ENCODE measurements at places on chromosomes 4 and X. TPM values are rescaled to one million over a fixed set of nuclear protein-coding genes. Genes with fewer than 3 reads are reported as not detected.

GRCh38 chrX:124641737-124642491, 295.6 kb downstream of the SH2D1A start:
- ATAC-seq, result no peak

- ATAC-seq, result no peak
Observed at GRCh38 chr4:137274404-137274803, 257.9 kb downstream of the PCDH18 start.

- no peak for ATAC-seq
Observed at GRCh38 chrX:621705-622503, 8.7 kb upstream of the SHOX start.

DNA sequence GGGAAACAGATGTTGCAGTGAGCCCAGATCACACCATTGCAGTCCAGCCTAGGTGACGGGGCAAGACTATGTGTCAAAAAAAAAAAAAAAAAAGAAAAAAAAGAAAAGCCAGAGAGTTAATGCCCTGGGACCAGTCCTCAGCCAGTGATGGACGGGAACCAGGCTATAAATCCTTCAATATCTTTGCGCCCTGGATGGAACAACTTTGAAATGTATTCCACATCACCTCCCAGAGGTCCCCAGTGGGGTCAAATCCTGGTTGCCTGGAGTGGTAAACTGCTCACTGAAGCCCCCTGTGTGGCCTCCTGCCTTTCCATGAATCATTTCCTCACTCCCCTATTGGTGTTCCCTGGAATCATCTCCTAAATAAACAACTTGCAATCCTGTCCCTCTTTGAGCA, 166.9 kb downstream of the DEFB131A start:
- ATAC-seq, result no peak

GRCh38 chrX:133306316-133306715, 88.2 kb upstream of the TFDP3 start:
- no peak for ATAC-seq

DNA sequence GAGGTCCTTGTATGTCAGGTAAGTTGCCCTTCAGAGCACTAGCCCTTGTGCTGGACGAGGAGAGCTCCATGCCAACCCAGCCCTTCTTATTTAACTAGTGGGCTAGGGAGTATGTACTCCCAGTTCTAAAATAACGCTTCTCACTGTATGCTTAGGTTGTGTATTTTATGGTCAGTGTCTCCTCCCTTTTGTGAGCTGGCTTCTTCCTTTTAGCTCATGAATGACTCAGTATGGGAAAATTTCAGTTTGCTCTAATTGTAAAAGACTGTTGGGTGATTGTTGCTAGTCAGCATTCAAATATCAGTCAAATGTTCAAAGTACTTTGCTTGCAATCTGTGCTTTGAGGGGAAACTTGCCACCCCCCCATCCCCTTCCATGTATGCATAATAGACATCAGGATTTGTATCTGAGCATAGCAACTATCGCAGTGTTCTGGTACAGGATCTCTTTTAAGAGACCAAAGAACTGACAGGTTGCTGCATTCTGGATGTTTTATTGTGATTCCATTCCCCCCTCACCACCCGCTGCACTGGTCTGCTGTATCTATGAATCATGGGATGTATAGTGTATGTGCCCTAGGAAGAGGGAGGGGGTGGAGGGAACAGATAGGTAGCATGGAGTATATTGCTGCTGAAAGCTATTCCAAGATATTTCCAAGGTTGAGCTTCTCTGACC, 34.7 kb downstream of the DLG3 start:
- ATAC-seq, result peak; percentile 45

GRCh38 chr4:6649216-6649615, 8.7 kb downstream of the MRFAP1 start:
- ATAC-seq, result no peak

DNA sequence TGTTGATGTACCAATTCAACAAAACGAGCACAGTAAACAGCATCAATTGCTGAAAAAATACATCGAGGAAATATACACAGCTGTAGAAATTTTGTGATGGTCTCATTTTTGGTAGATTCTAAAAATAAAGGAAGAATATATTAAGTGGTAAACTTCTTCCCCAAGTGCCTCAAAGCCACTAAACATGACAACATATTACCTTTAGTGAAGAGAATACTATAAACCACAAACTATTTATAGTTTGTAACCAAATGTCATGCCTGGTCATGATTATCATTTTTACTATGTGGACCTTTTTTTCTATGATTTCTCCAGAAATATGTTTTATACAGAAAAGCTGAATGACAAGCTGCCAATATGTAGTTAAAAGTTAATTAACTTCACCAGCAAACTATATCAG, 106.9 kb downstream of the THOC2 start:
- no peak for ATAC-seq

- ATAC-seq, result no peak
Observed at GRCh38 chrX:72461766-72462165, 110.9 kb downstream of the HDAC8 start.

DNA sequence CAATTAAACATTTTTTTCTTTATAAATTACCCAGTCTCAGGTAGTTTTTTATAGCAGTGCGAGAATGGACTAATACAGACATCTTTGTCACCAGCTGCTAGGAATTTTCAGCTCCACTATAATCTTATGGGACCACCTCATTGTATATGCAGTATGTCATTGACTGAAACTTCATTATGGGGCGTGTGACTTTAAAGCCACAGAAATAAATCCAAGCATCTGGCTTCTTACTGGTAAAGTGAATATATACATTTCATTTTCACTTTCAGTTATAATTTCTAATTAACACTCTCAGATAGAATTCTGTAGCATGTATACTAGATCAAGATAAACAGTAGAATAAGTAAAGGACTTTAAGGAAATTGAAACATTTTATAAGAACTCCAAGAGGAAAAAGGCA, 21.9 kb downstream of the IL15 start:
- ATAC-seq, result no peak

- ATAC-seq, result no peak
Observed at GRCh38 chr4:20194123-20195013, 57.3 kb upstream of the SLIT2 start.

DNA sequence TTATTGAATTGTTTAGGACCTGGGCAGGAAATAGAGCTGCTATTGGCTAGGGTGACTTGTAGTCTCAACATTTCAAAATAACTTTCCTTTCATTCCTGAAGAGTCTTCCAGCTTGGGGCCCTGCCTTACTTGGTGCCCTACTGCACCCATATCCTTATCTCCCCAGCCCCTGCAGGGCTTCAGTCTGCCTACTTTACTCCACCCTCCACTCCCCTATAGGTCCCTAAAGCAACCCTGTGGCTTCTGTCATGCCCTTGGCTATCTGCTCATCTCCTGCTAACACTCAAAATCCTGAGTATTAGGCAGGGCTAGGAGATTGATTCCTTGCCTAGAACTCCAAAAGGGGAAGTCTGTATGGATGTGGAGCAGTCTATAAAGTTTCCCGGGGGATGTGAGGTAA, 57.6 kb upstream of the PRKG2 start:
- no peak for ATAC-seq

- no peak for ATAC-seq
Observed at GRCh38 chr4:152599636-152600035, 63.7 kb upstream of the FBXW7 start.

GRCh38 chr4:8373270-8373972, 67.1 kb downstream of the ACOX3 start:
- no peak for ATAC-seq

GRCh38 chr4:85772470-85772869, 297.5 kb downstream of the ARHGAP24 start:
- no peak for ATAC-seq

DNA sequence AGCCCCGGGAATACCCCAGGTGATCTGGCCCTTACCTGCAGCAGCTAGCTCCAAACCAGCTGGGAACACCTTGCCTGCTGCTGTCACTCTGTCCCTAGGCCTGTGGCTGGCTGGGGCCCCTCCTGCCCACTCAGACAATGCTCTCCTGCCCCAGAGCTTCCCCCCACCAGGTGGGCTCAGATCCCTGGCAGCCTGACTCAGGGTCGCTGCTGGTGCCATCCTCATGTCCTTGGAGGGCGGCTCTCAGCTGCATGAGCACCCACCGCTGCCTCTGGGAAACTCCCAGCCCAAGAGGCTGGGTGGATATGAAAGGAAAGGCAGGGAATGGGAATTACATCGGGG, 15.8 kb downstream of the C4orf50 start:
- no peak for ATAC-seq

DNA sequence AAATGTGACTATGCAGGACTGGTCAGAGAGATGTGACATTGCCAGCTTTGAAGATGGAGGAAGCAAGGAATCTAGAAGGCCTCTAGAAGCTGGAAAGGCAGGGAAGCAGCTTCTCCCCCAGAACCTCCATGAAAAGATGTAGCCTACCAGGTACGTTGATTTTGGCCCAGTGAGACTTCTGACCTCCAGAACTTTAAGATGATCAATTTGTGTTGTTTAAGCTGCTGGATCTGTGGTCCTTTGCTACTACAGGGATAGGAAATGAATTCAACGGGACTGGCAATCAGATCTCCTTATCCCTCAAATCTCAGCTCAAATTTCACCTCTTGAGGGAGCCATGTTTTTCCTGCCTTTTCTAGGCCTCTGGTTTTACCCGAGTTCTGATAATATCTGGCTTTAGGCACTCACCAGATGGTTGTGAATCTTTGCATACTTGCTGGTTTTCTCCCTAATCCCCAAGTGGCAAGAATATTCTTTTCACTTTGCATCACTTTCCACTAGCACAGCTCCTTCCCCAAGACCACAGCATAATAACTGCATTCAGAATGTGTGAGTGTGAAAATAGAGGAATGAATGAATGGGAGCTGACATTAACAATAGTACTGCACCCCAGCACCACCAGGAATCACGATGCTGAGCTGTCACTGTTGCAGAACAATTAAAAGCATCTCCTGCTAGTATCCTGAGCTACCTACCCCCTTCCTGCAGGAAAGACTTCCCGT, 25.5 kb upstream of the TMSB4X start:
- ATAC-seq, result peak; percentile 19

DNA sequence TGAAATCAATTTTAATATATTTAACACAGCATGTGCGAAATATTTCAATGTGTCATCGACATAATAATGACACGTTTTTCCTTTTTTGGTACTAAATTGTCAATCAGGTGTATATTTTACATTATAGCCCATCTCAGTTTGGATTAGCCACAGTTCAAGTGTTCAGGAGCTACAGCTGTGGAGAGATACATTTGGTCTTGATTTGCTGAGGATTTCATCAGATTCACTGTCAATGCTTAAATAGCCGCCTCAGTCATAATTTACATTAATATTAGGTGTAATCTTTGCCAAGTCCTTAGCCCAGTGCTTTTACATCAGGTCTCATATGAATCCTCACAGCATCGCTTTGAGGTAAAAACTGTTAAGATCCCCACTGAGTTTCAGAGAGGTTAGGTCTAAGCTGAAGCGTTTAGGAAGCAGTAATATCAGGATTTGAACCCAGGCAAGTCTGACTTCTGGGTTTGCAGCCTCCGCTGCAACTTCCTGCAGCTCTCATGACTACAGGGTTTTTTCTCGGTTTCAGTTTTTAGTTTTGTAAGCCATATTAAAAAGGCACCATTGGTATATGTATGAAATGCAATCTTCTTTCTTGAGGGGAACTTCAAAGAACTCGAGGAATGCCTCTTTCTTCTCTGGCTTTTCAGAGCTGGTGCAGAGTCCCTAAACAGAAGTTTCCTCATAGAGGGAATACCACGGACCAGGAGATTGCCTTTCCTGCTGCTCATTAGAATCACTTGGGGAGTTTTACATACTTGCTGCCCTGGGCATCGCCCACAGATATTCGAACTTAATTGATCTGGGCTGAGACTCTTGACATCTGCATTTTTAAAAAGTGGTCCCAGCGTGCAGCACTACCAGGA, 6.4 kb downstream of the MTM1 start:
- ATAC-seq, result peak; percentile 67

- no peak for ATAC-seq
Observed at GRCh38 chrX:154050113-154050495, 30.4 kb upstream of the IRAK1 start.

- ATAC-seq, result no peak
Observed at GRCh38 chrX:50098241-50098640, 102.6 kb downstream of the AKAP4 start.

DNA sequence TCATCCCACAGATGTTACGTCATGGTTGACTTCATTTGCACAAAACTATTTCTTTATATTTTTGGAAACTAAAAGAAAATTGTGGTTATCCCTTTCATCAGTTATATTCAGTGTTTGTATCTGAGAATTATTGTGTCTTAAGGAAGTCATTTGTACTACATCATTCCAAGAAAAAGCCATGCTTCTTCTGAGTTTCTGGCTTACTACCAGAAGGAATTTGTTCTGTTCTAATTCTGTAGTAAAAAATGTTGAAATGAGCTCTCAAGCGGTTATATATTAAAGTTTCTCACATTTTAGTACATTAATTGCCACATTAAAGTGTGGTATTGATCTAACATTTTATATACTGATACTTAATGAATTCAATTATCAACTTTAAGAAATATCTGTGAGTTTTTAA, 1844.5 kb downstream of the PCDH7 start:
- ATAC-seq, result no peak

DNA sequence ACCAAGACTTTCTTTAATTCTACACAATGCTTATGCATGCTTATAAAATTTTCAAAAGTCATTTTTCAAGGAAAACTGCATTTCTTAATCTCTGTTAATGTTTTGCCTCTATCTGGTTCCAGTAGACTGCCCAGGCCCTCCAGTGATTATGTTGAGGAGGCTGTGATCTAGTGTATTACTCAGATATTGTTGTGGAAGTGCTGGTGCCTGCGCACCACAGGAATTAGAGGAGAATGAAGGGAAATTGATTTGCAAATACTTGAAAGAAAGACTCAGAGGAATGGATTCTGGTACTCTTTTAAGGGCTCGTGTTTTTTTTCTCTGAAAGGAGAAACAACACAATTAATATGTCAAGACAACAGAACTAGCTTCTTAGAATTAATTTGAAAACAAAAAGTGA, 1015.1 kb downstream of the RPA4 start:
- ATAC-seq, result no peak

The GABRE gene
- total RNA-seq, result not detected

The PITX2 gene
- 0.13 TPM for total RNA-seq

The SLC7A11 gene
- total RNA-seq, result 5.7 TPM

The FAM114A1 gene
- 0.35 TPM for total RNA-seq

The MAGEA4 gene
- not detected for total RNA-seq

The TMSB15C gene
- 5.4 TPM for total RNA-seq

The CD38 gene
- total RNA-seq, result 3.0 TPM

The MAP9 gene
- total RNA-seq, result 6.0 TPM

Measured in activated T-helper 17 cell treated with anti-CD3 and anti-CD28 coated beads, Interleukin-2, amount 50 U/mL, for 72 hours (primary cell).